ENCODE measurements at places on chromosomes 5 and 9. TPM values are rescaled to one million over a fixed set of nuclear protein-coding genes. Genes with fewer than 3 reads are reported as not detected.

GRCh38 chr5:103674251-103674650 is 111.7 kb upstream of the NUDT12 start:
- no peak for DNase-seq

ITK gene
- 0.16 TPM for total RNA-seq

GRCh38 chr9:105376893-105377292 is 70.9 kb upstream of the FSD1L start:
- DNase-seq, result no peak

TLN1 gene
- total RNA-seq, result 17.8 TPM

DNA sequence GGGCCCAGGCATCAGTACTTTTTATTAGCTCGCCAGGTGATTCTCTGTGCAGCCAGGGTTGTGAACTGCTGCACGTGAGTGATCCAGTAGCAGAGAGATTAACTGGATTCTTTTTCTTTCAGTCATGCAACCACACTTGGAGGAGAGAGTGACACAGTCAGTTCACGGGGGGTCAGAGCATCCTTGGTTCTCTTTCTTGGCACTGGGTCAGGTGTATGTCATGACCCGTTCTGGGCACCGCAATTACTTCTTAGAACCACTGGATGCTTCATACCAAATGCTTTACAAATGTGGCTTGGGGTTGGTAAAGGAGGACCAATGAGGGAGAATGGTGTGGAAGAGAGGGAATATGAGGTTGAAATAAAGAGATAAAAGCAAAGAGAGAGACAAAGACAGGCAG is 368.7 kb downstream of the MLLT3 start:
- DNase-seq, result no peak

DNA sequence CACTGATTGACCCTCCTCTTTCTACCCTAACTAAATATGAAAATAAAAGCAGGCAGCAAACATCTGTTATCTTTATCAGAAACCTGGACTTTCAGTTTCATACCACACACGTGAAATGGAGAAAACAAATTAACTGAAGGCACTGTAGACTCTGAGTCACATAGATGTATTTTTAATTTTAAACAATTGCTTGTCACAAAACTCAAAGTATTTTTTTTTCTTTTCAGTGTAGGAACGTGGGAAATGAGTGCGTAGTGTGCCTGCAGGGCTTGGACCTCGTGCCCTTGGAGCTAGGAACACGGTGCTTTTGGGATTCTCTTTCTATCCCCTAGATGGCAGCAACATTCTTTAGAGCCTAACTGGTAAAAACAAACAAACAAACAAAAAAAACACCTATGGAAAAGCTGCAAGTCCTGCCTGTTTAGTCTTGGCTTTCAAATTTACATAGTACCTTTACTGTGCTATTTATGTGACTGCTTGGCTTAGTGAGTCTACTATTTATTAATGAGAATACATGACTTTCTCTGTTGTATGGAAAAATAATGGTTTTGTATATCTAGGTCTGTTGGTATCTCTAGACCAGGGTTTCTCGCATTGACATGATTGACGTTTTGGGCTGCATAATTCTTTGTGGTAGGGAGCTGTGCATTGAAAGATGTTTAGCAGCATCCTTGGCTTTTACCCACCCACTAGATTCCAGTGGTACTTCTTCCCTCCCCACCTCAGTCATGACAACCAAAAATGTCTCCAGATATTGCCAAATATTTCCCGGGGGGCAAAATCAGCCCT is 16.8 kb upstream of the ACTBL2 start:
- DNase-seq, result no peak

ISL1 gene
- not detected for total RNA-seq

- DNase-seq, result no peak
Observed at GRCh38 chr9:124645274-124645673, 125.8 kb downstream of the NR6A1 start.

GRCh38 chr9:115158661-115159481 is 40.9 kb upstream of the TNC start:
- DNase-seq, result no peak

DNA sequence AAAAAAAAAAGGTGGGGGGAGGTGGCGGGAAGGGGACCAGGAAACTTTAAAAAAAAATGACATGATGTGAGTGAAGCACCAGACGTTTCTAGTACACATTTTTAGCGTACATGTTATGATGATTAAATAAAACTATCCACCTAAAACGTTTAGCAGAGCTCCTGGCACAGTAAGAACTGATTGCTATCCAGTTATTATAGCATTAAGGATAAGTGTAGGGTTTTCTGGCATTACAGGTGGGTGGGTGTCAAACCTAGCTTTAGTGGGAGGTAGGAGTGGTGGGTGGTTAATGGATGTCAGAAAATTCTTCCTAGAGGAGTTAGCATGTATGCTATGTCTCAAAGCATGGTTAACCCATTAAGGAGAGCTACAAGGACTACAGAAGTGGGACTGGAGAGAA is 2329.5 kb downstream of the MAT2B start:
- DNase-seq, result no peak

C9orf50 gene
- not detected for total RNA-seq

DNA sequence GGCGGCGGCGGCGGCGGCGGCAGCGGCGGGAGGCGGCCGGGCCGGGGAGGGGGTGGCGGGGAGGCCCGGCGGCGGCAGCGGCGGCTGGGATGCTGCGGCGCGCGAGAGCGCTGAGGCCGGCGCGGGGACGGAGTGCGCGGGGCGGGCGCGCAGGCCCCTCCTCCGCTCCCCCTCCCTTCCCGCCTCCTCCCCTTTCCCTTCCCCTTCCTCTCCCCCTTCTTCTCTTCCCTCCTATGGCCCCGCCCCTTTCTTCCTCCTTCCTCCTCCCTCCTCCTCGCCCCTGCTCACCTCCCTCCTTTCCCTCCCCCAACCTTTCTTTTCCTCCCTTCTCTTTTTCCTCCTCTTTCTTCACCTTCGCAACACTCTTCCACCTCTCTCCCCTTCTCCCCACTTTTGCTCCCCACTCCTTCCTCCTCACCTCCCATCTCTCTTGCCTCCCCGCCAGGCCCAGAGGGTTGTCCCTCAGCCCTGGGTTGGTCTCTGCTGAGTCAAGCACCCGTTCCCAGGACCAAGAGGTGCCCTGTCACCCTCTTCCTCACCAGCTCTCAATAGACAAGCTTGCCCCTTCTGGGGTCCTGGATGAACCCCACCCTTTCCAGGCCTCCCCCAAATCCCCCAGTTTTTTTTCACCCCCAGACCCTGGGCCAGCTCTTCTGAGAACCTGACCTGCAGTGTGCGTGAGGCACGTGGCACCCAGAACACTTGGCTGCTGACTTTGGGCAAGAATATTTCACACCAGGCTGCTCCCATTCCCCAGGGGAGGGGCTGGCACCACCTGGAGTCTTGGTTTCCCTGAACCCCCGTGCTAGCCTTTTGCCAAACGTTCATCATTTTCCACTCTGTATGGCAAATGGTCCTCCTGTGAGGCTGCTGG is at the start of gene SEMA4D:
TSS of gene SEMA4D (minus strand) at position 136 of the 874 bp plus-strand sequence. CDS start 92,657 bp downstream, outside the sequence.
- DNase-seq, result peak; percentile 42

DNA sequence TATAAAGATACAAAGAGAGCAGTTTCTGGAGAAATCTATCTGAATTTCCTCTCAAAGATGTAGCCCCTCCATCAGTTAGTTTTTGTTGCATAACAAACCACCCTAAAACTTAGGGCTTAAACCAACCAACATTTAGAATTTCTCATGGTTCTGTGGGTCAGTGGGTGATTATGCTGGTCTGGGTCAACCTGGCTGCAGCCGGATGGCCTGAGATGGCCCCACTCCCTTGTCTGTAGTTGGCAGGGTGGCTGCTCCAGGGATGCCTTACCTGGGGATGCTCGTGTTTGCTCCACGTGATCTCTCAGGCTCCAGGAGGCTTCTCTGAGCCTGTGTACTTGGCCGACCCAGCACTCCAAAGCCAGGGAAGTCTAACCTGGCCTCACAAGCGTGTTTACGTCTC is 139.3 kb downstream of the MVB12B start:
- DNase-seq, result no peak

CDKN2B gene
- total RNA-seq, result 0.16 TPM

DNA sequence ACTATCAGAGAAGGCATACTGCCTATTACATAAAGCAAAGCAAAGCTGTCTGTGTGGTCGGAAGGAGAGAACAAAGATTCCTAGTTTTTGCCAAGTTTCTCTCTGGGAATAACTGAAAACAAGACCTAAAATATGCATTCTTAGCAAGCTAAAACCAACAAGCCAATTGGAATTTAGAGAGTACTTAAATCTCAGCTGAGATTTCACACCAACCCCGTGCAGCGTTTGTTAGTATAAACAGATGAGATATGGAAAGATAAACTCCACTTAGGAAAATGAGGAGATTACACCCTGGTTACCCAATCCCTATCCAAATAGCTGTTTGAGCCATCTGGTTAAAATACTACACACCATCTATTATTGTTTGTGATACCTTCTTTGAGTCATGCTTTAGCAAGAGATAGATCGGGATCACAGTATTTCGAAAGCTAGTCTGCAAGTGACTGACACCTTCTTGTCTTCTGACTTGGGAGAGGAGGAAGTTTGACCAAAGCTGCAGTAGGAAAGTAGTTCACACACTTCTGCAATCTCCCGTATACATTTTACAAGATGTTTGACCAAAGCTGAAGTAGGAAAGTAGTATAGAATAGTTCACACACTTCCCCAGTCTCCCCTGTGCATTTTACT is 18.2 kb downstream of the FAF2 start:
- DNase-seq, result no peak

- no peak for DNase-seq
Observed at GRCh38 chr5:147398860-147399259, 111.0 kb downstream of the DPYSL3 start.

DNA sequence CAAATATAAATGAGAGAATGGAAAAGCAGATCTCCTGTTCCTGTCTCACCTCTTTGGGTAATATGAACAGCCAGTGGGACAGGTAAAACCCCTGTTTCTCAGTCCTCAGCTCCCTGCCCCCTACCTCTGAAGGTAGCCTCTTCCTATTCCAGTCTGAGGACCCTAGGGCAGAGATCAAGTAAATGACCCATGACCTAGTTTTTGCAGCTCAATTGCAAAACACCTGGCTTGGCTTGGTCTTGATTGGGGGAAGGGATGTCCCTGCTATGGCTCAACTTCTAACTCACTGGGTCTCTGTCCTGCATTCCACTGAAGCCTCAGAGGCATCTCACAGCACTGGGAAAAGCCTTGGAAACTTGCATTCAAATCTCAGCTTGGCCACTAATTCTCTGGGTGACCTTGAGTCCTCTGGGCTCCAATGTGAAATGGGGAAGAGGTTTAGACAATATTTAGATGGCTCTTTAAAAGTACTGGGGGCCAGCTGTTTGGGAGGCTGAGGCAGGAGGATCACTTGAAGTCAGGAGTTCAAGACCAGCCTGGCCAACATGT is 1.6 kb upstream of the GALT start:
- no peak for DNase-seq

GRCh38 chr5:148201151-148201550 is 1.7 kb upstream of the SPINK6 start:
- no peak for DNase-seq

GRCh38 chr9:12859704-12860251 is 85.0 kb downstream of the LURAP1L start:
- no peak for DNase-seq

GRCh38 chr9:122008559-122008958 is 84.5 kb downstream of the TTLL11 start:
- no peak for DNase-seq

DNA sequence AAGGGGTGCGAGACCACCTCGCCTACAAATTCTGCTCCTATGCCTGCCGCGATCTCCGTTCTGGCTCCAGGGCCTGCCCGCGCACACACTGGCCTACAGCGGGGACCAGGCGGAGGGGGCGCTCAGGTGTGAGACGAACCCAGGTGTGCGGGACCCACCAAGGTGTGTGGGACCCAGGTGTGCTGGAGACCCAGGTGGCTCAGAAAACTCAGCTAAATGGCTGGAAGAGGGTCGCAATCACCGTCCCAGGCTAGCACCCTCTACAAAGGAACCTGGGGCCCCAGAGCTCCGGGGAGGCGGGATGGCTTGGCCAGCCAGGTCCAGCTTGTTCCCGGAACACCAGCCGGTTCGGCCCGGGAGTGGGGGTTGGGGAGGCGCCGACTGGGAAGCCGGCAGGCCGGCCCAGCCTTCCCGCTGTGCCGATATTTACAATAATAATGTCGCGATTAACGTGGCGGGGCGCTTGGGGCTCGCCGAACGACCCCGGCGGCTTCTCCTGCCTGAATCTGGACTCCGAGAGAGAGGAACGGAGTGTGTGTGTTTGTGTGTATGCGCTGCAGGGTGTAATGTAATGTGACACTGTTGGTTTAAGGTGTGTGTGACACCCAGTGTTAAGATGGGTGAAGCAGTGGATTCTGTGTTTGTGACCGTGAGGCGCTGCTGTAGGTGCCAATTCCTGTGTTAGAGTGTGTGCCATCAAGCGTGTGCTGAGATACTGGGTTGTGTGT is 1.4 kb downstream of the PCDH1 start:
- no peak for DNase-seq

ACTBL2 gene
- not detected for total RNA-seq

DNA sequence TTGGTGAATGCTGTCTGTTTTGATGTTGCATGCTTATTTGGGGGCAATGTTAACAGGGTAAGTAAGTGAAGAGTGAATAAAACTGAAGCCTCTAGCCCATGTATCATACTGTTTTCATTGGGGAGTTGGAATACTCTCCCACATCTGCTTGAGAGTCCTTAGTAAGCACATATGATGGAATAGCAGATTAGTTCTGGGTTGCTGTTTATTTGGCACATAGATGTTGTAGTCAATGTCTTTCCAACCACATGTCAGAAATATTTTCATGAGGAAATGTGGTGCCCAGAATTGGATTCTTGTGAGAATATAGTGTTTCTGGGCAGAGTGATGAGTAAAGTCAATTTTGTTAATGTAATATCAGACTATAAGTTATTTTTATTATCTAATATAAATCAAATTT is 611.7 kb upstream of the FTMT start:
- DNase-seq, result no peak

- DNase-seq, result no peak
Observed at GRCh38 chr9:3887221-3887653, 361.4 kb upstream of the RFX3 start.

NUTM2G gene
- not detected for total RNA-seq

DNA sequence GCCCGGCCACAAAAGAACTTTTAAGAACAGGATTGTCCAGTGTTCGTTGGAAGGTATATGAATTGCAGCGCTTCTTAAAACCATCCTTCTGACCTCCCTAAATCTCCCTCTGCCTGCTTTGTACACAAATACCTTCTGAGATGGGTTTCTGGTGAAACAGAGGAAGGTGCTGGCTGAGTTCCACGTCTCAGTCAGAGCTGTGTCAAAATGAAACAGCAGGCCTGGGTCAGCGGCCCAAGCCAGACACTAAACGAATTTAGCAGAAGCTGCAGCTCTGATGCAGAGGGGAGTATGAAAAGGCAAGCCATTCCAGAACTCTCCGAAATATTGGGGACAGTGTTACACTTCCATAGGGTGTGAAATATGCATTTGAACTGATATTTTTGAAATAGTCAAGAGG is 37.8 kb upstream of the CRB2 start:
- no peak for DNase-seq

UNC13B gene
- total RNA-seq, result 12.3 TPM

PFN3 gene
- not detected for total RNA-seq
